ENCODE measurements at places on chromosomes 7 and 10.

DNA sequence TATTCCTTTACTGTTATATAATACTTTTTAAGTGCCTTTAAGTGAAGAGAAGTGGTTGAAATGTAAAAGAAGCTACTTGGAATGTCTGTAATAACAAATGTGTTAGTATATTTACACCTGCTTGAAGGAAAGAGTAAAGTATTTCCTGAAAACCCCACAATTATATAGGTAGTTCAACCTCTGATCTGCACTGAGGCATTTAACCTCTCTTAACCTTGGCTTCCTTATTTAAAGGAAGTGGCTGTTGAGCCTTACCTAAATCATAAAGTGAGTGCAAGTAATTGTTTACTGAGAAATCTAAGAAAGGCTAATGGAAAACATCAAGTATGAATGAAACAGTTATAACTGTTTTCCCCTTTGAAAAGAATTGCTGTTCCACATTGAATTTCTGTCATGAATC is 294.5 kb downstream of the ADK start:
- DNase-seq = no peak

DNA sequence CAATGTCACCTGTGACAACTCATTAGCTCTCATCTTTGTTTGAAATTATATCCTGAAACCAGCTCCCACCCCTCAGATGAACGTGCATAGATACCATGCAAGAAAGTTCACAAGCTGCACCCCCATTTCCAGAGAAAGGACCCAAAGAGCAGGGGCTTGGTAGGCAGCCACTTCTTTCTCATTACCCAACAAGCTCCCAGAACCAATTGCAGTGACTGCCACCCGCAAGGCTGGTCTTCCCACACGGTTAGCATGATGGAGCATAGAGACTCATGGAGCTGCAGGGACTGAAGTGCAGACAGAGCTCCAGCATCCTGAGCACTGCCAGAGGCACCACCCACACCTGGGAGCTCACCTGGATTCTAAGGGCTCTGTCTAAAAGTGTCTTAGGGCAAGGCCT is 28.5 kb downstream of the FRMPD2 start:
- no peak for DNase-seq

- no peak for DNase-seq
Measured at GRCh38 chr7:110779339-110779738, 311.6 kb upstream of the LRRN3 start.

- no peak for DNase-seq
Measured at GRCh38 chr10:79418886-79419595, 26.4 kb downstream of the ZCCHC24 start.

DNA sequence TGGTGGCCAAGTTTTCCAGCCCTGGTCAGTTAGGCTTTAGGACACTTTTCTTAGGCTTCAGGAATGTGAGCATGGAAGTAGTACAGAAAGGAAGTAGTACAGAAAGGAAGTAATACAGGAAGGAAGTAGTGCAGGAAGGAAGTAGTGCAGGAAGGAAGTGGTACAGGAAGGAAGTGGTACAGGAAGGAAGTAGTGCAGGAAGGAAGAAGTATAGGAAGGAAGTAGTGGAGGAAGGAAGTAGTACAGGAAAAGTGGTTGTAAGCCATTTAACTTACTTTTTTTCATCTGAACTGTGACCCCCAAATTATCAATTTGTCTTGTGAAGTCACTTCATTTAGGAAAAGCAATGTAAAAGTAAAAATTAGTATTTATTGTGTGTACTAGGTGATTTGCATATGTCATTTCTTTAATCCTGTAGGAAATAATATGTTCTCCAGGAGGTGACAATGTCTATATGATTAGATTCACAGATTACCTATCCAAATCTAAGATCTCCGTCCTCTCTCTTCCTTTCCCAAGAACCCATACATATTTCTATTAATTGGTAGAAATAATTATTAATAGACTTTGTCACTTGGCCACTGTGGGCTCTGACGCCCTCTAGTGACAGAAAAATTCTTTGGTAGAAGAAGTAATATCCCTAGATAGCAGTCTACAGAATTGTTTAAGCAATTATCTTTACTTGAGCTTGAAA is 3.9 kb upstream of the FAS start:
- no peak for DNase-seq

- no peak for DNase-seq
Measured at GRCh38 chr10:69951658-69952057, 101.0 kb upstream of the MACROH2A2 start.

DNA sequence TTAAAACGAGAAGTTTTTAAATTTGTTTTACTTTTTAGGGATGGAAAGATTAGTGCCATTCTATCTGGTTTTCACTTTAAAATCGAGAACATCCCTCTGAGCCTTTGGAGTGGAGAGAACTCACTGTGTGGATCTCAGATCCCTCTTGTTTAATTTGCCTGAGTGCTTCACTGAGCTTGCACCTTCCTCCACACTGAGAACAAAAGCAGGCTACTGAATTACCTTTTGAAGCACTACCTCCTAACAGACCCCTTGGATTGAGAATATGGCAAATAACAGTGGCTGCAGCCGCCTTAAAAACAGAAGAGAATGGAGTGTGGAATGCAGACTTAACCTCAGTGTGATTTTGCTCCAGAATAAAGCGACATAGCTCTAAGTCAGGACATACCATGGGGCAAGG is 204.7 kb downstream of the CNTNAP2 start:
- DNase-seq = no peak

GRCh38 chr7:94183289-94183749 is 179.2 kb upstream of the BET1 start:
- DNase-seq = peak; percentile 39

DNA sequence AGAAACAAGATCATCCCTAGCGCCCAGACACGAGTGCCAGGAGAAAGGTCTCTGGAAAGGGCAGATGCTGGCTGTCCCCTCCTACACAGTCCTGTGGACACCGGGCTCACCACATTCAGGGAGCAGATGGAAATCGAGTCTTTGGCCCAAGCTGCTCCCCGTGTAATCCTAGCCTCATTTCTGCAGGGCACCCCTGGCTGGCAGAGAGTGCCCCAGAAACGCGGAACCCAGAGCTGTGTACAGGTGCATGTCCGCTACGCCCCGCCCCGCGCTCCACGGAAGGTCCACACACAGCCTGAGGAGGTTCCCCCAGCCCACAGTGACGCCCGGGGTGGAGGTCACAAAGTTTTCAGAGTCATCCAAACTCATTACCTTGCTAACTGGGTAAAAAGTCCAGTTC is 202.8 kb downstream of the MAD1L1 start:
- DNase-seq = no peak

DNA sequence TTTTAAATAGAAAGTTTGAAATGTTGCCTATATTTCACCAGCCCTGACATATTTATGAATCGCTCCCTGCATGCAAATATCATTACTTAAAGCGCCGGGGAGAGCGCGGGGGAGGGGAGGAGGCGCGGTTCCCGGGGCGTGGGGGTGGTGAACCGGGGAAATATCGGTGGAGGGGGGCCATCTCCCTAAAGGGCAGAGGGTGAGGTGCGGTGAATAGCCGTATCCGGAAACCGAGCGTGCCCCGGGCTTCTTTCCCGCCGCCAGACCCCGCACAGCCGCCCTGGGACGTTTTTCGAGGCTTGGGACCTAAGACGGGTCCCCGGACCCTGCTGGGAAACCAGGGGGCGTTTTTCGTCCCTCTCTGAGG is 6.9 kb upstream of the ZNF503 start:
- DNase-seq = peak; percentile 41

DNA sequence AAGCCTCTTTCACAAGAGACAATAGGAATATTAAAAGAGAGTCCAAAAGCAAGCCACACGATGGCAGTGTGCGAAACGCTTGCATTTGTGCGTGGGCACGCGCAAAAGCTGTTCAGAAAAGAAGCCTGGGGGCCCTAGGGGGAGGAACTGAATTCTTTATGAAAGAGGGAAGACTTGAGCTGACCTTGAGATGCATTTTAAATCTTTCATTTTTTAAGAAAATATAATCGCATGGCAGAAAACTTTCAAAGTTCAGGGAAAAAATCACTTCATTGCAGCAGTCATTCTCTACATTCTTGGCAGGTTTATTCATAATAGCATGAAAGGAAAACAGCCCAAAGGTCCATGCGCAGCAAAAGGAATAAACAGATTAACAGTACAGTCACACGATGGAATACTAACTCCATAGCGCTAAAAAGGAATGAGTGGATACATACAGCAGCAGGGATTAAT is 206.5 kb upstream of the PRKCQ start:
- DNase-seq = peak; percentile 80

- DNase-seq = no peak
Measured at GRCh38 chr10:46329690-46330016, 42.9 kb downstream of the ANTXRL start.

GRCh38 chr7:110762546-110763225 is 328.2 kb upstream of the LRRN3 start:
- peak; percentile 30 for DNase-seq

DNA sequence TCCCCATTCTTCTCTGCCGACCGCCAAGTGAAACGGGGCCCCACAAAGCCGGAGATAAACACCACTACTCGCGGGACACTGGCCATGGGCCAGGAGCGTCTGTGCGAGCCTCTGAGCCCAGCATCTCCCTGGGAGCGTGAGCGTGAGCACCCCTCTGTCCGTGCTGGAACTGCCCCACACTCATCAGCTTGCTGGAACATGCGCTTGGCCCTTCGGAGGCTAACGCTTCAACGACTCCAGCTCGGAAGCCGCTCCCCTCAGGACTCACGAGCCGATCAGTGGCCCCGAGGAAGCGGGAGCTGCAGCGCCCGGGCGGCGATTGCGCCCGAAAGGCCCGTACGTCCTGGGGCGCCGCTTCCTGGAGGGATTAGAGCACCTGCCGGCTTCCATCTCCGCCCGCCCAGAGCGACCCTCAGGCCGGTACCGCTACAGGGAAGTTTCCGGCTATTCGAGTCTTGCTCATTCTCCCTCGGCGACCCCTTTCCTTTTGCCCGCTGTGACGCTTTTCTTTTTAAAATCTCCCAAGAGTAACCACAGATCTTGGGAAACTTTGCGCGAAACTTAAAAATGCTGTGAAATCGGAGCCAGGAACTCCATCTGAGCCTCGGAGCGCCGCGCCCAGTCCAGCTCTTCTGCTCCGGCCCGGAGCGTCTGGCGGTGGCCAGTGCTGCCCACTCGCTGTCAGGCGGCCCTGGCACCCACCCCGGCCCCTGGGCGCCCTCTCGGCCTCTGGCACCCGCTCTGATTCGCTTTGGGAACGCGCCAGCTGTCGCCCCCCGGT is 1.0 kb downstream of the TLL2 start:
- peak; percentile 37 for DNase-seq

- no peak for DNase-seq
Measured at GRCh38 chr10:103814105-103814504, 41.3 kb downstream of the SH3PXD2A start.

- DNase-seq = no peak
Measured at GRCh38 chr7:17586711-17587110, 288.3 kb downstream of the AHR start.

DNA sequence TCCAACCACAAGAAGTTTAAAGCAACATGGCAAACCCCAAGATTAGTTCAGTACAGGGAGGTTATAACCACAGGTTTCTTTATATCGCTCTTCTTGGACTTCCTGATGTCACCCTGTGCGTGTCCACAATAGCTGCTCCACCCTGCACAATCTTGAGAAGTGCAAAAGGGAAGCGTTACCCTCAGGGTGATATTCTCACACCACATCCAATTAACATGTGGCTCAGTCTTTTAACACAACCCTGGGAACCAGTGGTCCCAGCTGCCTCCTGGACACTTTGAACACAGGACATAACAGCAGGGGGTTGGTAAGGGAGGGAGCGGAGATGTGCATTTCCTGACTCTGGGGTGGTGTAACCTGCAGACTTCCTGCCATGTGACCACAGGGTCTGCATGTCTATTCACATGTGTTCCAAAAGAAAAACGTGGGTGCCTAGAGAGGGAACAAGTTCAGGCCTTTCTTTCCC is 64.6 kb downstream of the GSAP start:
- DNase-seq = no peak

- no peak for DNase-seq
Measured at GRCh38 chr7:40874756-40875155, 740.0 kb downstream of the SUGCT start.

- DNase-seq = no peak
Measured at GRCh38 chr7:24754906-24755506, 2.3 kb downstream of the GSDME start.

DNA sequence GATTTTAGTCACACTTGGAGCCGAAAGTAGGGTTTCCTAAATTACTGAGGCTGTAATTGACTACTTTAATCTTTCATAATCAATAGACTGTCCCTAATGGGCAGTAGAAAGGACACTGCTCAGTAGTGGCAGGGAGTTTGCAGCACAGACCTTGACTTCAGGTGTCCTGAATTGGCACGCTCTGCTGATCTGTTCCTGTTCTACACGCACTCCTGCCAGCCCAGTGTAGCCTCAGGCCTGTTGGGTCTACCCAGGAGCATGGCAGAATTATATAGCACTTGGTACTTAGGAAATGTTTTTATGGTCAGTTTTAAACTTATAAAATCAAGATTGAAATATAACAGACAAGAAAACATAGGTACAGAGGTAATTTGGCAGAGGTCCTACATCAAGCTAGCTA is 9.0 kb downstream of the EIF4H start:
- no peak for DNase-seq

DNA sequence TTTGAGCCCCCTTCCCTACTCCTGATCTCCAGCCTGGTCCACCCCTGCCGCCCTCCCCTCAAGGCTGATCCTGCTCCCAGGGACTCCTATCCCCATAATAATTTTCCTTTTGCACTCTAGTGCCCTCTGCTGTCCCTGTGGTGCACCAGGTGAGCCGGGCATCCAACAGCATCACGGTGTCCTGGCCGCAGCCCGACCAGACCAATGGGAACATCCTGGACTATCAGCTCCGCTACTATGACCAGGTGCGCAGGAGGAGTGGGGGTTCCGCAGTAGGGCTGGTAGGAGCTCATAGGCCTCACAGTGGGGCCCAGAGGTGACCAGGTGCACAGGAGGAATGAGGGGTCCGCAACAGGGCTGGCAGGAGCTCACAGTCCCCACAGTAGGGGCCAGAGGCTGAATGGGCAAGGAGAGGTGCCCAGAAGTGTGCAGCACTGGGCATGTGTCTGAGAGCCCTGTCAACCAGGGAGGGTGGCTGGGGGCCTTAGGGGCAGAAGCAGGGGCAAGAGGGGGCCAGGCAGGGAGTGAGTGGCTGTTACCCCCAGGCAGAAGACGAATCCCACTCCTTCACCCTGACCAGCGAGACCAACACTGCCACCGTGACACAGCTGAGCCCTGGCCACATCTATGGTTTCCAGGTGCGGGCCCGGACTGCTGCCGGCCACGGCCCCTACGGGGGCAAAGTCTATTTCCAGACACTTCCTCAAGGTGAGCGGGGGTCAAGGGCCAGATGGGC is 11.7 kb downstream of the EPHB6 start:
- no peak for DNase-seq

GRCh38 chr10:88474884-88475844 is 108.0 kb downstream of the RNLS start:
- no peak for DNase-seq

- no peak for DNase-seq
Measured at GRCh38 chr10:129288999-129289584, 177.9 kb upstream of the MGMT start.

Data from right hindlimb (tissue), 1 donor.